Esophagus muscularis mucosa (tissue), 4 donors: ENCODE measurements at places on chromosomes 4 and X. TPM values are rescaled to one million over a fixed set of nuclear protein-coding genes. Genes with fewer than 3 reads are reported as not detected.

DNA sequence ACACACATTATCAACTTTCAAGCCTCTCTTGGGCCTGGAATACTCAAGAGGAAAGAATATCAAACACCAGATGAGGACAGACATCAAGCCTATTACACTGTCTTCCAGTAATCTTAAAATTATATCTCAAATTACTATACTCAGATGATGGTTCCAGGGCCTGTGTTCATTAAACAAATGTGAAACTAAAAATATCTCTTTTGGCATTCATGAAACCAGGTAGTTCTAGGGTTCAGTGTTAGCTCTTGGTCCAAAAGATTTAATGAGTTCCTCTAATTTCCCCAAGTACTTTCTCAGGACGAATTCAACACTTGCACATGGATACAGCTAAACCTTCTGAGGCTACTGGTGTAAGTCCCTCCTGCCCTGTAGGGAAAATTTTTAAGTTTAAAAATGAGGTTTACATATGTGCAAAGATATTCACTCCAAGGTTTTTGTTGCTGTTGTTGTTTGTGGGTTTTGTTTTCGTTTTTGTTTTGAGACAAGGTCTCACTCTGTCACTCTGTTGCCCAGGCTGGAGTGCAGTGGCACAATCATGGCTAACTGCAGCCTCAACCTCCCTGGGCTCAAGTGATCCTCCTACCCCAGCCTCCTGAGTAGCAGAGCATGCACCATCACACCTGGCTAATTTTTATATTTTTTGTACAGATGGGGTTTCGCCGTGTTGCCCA, 79.4 kb downstream of the USP46 start:
- H3K27ac ChIP-seq, result no peak overlapping the region
- H3K36me3 ChIP-seq, result no peaks in the 10 kb centered on the region
- no peak overlapping the region for H3K4me3 ChIP-seq
- no peaks in the 10 kb centered on the region for H3K4me1 ChIP-seq

- no peaks in the 10 kb centered on the region for H3K27me3 ChIP-seq
- H3K4me3 ChIP-seq, result no peak overlapping the region
- no peaks in the 10 kb centered on the region for H3K36me3 ChIP-seq
- H3K27ac ChIP-seq, result no peak overlapping the region
- no peak for DNase-seq
Measured at GRCh38 chr4:154616731-154617130, 4.3 kb upstream of the FGG start.

- no peak overlapping the region for H3K27ac ChIP-seq
- no peaks in the 10 kb centered on the region for H3K36me3 ChIP-seq
- DNase-seq, result no peak
- peaks cover 8% of the 10 kb centered on the region for H3K27me3 ChIP-seq
- H3K4me3 ChIP-seq, result no peak overlapping the region
Measured at GRCh38 chr4:141158219-141158618, 24.9 kb upstream of the RNF150 start.

DNA sequence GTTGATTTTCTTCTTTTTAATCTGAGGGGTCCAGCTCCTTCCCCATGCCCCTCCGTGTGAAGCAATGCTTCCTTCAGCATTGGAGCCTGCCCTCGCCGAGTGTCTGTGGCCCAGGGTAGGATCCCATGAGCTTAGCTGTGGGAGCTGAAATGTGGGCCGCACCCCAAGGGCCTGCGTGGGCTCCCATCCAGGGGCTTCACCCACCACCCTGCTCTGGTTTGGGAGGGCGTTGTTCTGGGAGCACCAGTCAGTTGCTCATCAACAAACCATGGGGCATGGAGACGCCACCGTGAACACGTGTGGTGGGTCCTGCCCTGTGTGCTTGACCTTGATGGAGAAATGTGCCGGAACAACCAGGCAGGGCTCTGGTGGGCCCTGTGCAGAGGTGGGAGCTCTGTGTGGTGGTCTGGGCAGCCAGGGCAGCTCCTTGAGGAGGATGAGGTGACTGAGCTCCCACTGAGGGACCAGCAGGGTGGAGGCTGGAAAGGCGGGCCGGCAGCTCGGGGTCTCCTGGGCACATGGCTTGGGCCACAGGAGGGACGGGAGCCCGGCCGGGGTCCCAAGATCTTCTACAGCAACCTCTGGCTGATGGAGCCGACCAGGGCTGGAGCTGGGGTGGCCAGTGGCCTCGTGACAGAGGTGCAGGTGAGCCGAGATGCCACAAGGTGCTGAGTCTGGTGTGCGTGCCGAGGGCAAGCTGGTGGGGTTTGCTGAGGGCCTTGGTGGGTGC, 39.6 kb upstream of the NKX1-1 start:
- H3K27ac ChIP-seq, result no peak overlapping the region
- no peaks in the 10 kb centered on the region for H3K36me3 ChIP-seq
- no peaks in the 10 kb centered on the region for H3K27me3 ChIP-seq
- no peak overlapping the region for H3K4me3 ChIP-seq
- H3K4me1 ChIP-seq, result no peaks in the 10 kb centered on the region

The GABRG1 gene
- not detected for total RNA-seq

The DCX gene
- total RNA-seq, result under 0.01 TPM
